Activated CD4-positive, CD25-positive, alpha-beta regulatory T cell treated with anti-CD3 and anti-CD28 coated beads, Interleukin-2, amount 50 U/mL, for 16 hours (primary cell): ENCODE measurements at places on chromosomes 1 and 21.
A peak's percentile ranks its signal among the peaks of the same experiment; 100 is the strongest.

DNA sequence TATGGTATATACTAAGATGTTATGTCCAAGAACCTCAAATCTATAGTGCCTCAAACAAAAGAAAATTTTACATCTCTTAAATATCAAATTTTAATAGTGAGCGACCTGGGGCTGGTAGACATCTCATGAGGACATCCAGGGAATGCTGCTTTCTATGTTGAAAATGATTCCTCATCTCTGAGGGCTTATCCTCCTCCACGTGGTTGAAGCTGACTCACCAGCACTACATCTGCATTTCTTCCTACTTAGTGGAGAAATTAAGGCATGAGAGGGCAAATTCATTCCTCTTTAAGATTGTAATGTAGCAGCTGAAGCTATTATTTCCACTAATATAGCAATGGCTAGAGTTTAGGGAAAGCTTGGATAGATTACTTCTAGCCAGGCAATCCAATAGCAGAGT is 529.5 kb downstream of the COL11A1 start:
- no peak for DNase-seq

- no peak for DNase-seq
Observed at GRCh38 chr21:36079010-36079649, 9.3 kb downstream of the CBR1 start.

DNA sequence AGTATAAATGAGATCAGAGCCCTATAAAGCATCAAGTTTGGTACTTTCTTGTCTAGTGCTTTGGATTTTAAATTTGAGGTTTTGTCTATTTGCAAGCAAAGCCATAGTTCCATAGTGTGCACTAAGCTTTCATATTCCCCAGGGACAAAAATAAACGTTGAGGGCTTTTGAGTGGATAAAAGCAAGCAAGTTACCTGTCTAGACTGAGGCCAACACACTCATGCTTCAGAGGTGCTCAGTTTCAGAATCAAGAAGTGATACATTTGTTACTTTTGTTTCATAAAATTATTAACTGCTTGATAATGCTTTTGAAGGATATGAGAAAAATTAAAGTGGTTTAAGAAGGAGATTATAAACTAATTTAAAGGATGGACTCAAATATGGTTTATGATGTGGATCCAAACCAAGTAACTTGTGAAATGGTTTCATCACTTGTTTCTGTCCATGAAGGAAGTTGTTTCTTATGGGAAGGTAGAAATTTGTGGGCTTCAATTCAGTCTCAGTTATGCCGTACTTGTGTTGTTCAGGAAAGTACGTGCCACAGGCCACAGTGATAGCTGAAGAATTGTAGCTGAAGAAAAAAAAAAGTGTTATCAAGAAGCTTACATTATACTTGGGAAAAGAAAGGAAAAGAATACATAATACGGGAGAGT is 71.2 kb downstream of the CHRM3 start:
- DNase-seq: no peak

GRCh38 chr1:89781494-89782126 is 39.2 kb upstream of the LRRC8D start:
- peak; percentile 44 for DNase-seq

- no peak for DNase-seq
Observed at GRCh38 chr1:29397981-29398380, 161.7 kb downstream of the PTPRU start.

GRCh38 chr1:228478912-228479711 is 8.1 kb upstream of the RNF187 start:
- DNase-seq: no peak

DNA sequence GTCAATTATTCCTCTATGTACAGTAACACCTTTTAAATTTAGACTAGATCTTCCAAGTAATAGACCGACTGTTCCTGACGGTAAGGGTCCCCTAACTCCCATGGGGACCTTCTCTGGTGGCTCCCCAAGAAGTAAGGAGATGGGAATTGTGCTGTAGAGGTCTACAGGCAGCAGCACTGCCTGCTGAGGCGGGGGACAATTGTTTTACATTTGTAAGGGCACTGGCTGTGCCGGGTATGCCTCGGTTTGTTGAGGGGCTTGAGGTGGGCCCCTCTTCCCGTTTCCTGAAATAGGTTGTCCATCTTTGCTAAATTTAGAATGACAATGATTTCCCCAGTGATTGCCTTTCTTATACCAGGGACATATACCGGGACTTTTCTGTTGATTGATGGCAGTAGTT is 13.1 kb upstream of the L1TD1 start:
- no peak for DNase-seq

GRCh38 chr1:202597090-202597761 is 113.0 kb downstream of the SYT2 start:
- DNase-seq: no peak

DNA sequence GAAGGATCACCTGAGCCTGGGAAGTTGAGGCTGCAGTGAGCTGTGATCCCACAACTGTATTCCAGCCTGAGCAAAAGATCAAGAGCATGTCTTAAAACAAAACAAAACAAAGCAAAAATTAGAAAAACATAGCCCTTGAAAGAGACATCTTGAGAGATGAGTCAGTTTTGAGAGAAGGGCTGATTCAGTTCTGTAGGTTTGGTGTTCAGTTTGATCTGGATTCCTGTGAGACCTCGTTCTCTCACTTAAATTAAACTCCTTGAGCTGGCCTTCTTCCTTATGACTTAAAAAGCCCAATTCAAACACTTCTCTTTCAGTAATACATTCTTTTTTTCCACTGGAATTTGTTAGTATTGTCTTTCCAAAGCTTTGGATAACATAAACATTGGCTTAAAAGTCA is 164.2 kb downstream of the NRIP1 start:
- no peak for DNase-seq

DNA sequence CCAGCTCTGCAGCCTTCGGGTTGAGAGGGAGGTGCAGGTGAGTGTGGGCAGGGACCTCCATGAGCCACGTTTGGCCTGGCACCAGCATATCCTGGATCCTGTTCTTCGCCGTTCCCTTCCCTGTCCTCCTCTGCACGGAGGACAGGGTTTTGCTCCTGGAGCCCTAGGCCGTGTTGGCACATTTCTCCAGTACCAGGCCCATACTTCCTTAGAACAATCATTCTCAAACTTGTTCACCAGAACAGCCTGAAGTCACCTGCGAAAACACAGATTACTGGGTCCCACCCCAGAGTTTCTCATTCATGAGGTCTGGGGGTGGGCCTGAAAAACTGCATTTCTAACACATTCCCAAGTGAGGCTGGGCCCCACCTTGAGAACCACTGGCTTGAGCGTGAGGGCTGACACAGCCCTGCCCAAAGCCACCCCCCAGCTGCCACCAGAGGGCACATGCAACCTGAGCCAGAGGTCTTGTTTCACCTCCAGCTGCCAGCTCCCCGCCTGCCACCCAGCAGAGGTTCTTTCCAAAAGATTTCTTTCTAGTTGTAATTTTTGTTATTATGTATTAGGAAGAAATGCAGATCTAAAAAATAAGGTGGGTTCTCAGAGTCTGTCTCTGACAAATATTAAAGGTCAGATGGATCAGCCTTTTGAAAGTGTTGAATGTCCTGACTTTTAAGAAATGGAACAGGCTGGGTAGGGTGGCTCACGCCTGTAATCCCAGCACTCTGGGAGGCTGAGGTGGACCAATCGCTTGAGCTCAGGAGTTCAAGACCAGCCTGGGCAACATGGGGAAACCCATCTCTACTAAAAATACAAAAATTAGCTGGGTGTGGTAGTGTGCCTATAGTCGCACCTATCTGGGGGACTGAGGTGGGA is 39.6 kb upstream of the LDLRAP1 start:
- DNase-seq: peak; percentile 42

DNA sequence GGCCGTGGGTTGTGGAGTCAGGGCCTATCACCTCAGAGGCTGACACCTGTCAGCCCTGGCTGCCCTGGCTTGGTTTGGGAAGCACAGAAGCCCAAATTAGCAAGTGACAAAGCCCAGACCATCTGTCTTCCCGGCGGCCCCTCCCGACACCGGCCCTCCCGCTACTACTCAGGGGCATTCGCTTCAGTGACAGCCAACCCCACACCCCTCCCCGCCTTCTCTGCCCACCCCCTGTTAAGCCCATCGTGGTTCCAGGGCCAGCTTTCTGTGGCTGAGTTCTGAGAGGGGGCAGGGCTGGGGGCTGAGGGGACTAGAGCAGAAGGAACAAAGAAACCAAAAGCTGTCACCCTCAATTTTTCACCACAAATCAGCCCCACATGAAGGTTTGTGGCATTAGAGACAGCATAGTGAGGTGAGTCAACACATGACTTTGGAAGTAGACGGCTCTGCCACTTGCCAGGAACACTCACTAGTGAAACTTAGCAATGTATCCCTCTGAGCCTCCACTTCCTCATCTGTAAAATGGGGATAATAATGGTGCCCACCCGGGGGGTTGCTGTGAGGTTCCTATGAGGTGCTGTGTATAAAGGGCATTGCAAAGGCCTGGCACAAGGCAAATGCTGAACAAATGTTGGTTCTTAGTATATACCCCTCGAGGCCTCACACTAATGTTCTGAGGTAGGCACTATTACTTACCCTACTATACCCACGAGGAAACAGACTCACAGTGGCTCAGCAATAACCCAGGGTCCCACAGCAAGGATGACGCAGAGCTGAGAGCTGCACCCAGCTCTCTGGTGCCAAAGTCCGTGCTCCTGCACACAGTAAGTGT is 5.2 kb upstream of the TNNI1 start:
- DNase-seq: no peak

GRCh38 chr1:34369701-34370455 is 193.2 kb downstream of the C1orf94 start:
- no peak for DNase-seq

GRCh38 chr1:197806718-197807117 is 31.4 kb upstream of the DENND1B start:
- no peak for DNase-seq

GRCh38 chr1:7032992-7033391 is 247.7 kb downstream of the CAMTA1 start:
- DNase-seq: no peak

- no peak for DNase-seq
Observed at GRCh38 chr1:48668339-48668738, 108.4 kb downstream of the BEND5 start.
